ENCODE measurements at places on chromosomes 3 and 15.

- no peak for DNase-seq
Measured at GRCh38 chr3:130411320-130411719, 65.8 kb downstream of the COL6A5 start.

DNA sequence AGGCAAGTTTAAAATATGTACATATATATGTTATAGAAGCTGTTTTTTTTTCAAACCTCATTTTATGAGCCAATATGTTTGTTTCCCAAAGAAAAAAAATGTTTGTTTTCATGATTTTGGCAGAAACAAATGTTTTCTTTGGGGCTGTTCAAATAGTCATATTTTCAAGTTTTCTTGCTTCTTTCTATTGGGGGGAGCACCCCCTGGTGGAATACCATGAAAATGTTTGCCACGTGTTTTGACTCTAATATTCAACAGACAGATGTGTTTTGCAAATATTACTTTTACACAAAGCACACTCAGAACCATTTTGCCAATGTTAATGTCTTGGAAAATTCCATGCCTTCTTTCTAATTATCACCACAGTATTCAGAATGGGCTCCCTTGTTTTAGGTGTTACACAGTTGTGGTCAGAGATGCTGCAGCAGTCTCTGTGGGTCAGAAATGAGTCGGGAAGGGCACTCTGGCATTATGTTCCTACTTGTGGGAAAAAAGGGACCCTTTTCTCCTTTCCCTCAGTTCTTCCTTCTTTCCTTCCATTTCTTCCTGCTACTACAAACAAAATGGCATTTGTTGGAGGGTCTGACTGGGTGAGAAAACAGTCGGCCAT is 817.0 kb downstream of the TUSC7 start:
- no peak for DNase-seq

DNA sequence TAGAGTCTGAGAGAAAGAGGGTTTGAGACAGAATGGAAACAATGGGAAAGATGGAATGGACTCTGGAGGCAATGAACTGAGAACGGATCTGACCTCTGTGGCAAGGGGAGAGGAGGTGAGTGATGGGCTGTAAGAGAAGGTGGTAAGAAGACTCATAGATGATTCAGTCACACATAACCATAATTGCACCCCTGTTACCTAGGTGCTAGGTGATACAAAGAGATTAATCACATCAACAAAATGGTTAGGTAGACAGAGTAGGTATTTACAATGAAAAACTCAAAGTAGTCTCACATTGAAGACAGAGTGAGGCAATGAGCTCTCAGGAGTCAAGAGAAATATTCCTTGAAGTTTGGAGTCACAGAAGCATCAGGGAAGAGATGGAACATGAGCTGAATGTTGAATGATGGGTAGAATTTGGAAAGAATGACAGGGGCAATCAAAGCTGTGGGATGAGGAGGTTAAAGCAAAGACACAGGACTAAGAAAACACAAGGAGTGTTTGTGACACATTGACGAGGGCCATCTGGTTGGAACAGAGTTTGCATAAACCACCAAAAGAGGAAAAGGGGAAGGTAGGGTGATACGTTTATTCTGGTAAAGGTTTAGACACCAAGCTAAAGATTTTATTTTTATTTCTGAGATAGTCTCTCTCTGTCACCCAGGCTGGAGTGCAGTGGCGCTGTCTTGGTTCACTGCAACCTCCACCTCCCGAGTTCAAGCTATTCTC is 32.7 kb downstream of the MME start:
- DNase-seq, result no peak

DNA sequence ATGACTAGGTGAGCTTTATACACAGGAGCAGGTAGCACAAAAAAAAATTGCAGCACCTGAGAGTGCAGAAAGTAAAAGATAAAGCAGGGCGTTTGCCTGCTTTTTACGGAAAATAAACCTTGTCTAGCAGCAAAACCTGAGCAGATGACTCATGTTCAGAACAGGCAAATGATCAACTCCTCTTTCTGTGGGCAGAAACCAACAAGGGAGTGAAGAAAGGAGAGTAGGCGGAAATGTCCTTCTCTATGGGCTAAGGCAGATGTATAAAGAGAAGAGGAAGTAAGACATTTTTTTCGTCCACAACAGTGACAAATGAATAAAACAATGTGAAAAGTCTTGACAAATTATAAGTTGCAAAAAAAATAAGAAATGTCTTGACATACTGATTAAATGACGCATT is 24.5 kb upstream of the GMNC start:
- DNase-seq, result no peak

DNA sequence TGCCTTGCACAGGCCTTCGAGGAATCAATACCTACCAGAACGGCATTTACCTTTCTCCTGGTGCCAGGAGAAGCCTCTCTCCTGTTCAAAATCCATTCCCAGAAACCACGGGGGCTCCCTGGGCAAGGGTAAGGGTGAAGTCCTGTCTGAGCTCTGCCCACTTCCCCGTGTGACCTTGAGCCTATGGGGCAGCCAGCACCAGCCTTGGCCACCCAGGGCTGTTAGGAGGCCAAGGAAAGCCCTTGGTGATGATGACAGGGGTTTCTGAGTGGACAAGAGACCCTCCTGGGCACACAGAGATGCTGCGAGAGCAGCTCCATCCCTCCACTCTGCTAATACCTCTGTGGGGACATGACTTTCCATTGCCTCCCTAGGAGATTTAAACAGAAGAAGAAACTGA is 5.9 kb downstream of the SCN5A start:
- no peak for DNase-seq

DNA sequence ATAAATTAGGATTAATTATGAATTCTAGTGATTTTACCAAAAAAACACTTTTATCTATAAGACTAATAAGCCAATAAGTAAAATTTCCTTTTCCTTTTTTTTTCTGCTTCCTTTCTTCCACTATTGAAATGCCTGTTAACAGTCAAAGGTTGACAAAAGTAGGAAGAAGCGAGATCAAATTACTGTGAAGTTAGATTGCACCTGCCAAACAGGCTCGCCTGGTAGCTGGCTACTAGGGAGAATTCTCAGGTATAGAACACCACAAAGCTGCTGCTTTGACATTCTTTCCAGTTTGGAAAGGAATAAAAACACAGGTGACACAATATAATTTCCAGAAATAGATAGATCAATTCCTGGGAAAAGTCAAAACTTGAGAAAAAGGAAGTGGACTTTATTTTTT is 749.0 kb downstream of the NSUN3 start:
- no peak for DNase-seq

GRCh38 chr3:67706934-67707333 is 52.5 kb upstream of the SUCLG2 start:
- no peak for DNase-seq

DNA sequence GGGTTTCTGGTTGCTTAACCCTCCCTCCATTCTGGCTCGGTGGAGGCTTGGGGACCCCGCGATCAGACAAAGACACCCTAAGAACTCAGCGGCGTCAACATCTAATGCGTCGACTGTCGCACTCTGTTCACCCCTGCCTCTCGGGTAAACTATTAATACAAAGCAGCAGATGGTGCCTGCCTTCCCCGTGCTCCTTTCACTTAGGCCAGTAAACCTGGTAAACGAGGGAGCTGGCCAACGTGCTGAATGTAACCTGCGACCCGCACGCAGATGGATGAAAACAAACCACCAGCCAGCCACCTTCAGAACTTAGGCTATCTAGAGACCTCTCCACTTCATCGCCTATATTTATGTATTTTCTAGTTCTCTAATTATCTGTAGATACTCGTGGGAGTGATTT is 848 bp upstream of the CADPS start:
- no peak for DNase-seq

Measured in immature natural killer cell (primary cell).